Sigmoid colon (tissue), 7 donors: ENCODE measurements at places on chromosomes 2 and 18. TPM values are rescaled to one million over a fixed set of nuclear protein-coding genes. Genes with fewer than 3 reads are reported as not detected.
A peak's percentile ranks its signal among the peaks of the same experiment; 100 is the strongest.

GRCh38 chr2:2708575-2709430 is 377.7 kb upstream of the MYT1L start:
- H3K27me3 ChIP-seq = no peaks in the 10 kb centered on the region
- H3K4me3 ChIP-seq = no peak overlapping the region
- H3K36me3 ChIP-seq = no peaks in the 10 kb centered on the region
- H3K27ac ChIP-seq = no peak overlapping the region
- H3K4me1 ChIP-seq = no peaks in the 10 kb centered on the region
- DNase-seq = no peak

DNA sequence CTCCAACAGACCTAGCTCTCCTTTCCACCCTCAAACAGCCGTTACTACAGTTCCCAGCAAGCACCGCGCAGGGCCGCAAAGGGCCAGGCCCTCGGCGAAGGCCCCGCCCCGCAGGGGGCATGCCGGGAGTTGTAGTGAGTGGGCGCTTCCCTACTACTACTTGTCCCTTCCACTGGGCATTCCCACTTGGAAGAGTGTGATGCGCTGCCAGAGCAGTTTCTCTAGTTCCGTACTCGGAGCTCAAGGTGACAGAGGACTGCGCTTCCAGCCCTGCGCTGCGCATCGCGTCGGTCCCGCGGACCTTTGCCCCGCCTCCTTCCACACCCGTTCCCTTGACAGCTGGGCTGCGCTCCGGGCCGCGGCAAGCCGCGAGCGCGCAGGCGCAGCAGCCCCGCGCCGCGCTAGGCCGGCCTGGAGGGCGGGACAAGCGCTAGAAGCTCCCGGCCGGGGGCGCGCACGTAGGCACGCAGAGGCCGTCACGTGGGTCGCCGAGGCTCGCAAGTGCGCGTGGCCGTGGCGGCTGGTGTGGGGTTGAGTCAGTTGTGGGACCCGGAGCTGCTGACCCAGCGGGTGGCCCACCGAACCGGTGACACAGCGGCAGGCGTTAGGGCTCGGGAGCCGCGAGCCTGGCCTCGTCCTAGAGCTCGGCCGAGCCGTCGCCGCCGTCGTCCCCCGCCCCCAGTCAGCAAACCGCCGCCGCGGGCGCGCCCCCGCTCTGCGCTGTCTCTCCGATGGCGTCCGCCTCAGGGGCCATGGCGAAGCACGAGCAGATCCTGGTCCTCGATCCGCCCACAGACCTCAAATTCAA is at the start of gene VAPA:
Gene VAPA (plus strand): TSS at position 491 of the 808 bp plus-strand sequence. CDS start 241 bp downstream, at position 732.
- peaks cover 41% of the 10 kb centered on the region for H3K4me1 ChIP-seq
- peak; percentile 98 for DNase-seq
- H3K27me3 ChIP-seq = no peaks in the 10 kb centered on the region

DNA sequence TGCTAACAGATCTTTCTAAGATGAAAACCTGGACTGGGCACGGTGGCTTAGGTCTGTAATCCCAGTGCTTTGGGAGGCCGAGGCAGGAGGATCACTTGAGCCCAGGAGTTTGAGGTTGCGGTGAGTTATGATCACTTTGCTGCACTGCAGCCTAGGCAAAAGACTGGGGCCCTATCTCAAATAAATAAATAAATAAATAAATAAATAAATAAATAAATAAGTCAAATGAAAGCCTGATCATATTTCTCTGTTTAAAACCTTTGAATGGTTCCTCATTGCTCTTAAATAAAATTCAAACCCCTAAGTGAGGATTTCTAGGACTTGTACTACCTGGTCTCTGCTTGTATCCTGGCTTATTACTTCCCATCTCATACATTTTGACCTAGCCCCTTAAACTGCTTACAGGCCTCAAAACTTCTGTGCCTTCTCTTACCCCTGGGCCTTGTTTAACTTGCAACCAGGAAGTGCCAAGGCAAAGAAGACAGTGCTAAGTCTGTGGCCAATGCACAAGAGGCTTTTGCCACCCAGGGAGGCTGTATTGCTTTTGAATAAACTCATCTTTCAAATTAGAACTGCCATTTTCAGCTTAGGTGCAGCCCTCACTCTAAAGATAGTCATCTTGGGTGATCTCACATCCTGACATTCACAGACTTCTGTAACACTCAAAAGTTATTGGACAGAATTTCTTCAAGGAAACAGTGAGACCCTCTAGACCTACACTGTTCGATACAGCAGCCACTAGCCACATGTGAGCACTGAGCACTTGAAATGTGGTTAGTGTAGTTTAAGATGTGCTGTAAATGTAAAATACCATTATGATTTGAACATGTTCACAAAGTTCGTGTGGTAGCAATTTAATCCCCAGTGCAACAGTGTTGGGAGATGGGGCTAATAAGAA is 73.7 kb downstream of the POLE4 start:
- no peak overlapping the region for H3K4me3 ChIP-seq
- no peaks in the 10 kb centered on the region for H3K36me3 ChIP-seq
- H3K4me1 ChIP-seq = no peaks in the 10 kb centered on the region
- no peaks in the 10 kb centered on the region for H3K27me3 ChIP-seq
- H3K27ac ChIP-seq = no peak overlapping the region

GRCh38 chr2:102094917-102095316 is 47.6 kb upstream of the IL1R1 start:
- peaks cover 3% of the 10 kb centered on the region for H3K4me1 ChIP-seq
- H3K27me3 ChIP-seq = no peaks in the 10 kb centered on the region
- H3K27ac ChIP-seq = no peak overlapping the region
- no peak for DNase-seq
- H3K36me3 ChIP-seq = no peaks in the 10 kb centered on the region
- H3K4me3 ChIP-seq = no peak overlapping the region

DNA sequence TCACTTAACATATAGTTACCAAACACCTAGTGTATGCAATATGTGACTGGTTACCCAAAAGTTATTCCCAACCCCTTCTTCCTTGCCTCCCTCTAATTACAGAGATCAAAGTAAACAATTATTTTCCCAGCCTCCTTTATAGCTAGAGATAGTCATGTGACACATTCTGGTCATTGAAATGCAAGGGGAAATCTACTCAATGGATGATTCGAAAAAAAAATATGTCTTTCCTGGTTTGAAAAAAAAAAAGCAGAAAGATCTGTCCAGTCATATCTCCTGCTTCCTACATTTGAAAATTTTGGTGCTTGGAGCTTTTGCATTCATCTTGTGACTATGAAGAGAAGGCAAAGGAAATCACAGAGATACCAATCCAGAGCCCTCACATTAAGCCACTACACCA is 27.6 kb upstream of the UGP2 start:
- DNase-seq = no peak
- no peaks in the 10 kb centered on the region for H3K4me1 ChIP-seq

UGT1A8 gene
- not detected for total RNA-seq

ALPP gene
- not detected for total RNA-seq

SIX3 gene
- not detected for total RNA-seq

- H3K36me3 ChIP-seq = no peaks in the 10 kb centered on the region
- H3K4me3 ChIP-seq = no peak overlapping the region
- no peaks in the 10 kb centered on the region for H3K4me1 ChIP-seq
Measured at GRCh38 chr18:50143886-50144285, 51.1 kb downstream of the MYO5B start.

DNA sequence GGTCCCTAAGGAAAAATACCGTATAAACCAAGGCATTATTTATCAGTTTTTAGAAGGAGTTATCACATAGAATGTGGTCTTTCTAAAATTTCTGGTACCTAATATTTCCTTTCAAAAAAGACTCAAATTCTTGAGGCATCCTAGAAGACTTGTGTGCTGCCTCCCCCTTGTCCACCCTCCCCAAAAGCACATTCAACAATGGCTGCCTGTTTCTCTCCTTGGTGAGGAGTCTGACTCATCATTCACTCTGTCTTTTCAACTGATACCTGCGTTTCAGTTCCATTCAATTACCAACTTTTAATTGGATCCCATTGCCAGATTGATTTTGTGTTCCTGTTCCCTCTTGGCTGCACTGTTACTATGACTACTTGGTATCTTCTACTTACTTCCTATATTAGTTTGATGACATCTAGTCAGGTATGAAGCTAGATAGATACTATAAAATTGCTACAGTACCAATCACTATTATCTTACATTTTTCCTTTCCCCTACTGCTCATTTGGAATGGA is 72.9 kb downstream of the XRCC5 start:
- no peak for DNase-seq
- no peaks in the 10 kb centered on the region for H3K27me3 ChIP-seq
- H3K36me3 ChIP-seq = no peaks in the 10 kb centered on the region
- H3K4me3 ChIP-seq = no peak overlapping the region

BUB1 gene
- total RNA-seq = 1.1 TPM

GRCh38 chr2:203286532-203286931 is 41.7 kb upstream of the ABI2 start:
- no peaks in the 10 kb centered on the region for H3K4me1 ChIP-seq
- no peak for DNase-seq
- peaks cover 79% of the 10 kb centered on the region for H3K36me3 ChIP-seq
- no peaks in the 10 kb centered on the region for H3K27me3 ChIP-seq
